Stimulated activated CD4-positive, alpha-beta T cell treated with anti-CD3 and anti-CD28 coated beads, Interleukin-12 subunit alpha, Interleukin-12 subunit beta, amount 100 ng/mL, for 4 hours (primary cell): ENCODE measurements at places on chromosomes 1 and 21.

- DNase-seq = no peak
Measured at GRCh38 chr1:35574655-35575415, 1.7 kb downstream of the TFAP2E start.

DNA sequence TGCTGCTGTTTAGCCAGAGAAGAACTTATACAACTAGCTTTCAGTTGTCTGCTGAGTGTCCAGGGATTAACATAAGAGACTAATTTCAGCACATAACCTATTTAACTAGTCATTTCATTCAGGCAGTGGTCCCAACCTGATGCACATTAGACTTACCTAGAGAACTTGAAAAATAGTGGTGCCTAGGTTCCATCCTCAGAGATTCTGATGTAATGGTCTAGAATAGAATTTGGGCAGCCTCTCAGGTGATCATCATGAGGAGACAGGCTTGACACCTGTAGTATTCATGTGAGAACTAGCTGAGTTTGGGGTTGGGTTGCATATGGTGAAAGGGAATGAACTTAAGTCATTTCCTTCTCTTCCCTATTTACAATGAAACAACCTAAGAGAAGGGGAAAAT lies 24.8 kb downstream of the CNST start:
- no peak for DNase-seq

- DNase-seq = no peak
Measured at GRCh38 chr1:214384373-214385079, 103.6 kb downstream of the SMYD2 start.

- no peak for DNase-seq
Measured at GRCh38 chr1:30358500-30358899, 364.9 kb downstream of the MATN1 start.

DNA sequence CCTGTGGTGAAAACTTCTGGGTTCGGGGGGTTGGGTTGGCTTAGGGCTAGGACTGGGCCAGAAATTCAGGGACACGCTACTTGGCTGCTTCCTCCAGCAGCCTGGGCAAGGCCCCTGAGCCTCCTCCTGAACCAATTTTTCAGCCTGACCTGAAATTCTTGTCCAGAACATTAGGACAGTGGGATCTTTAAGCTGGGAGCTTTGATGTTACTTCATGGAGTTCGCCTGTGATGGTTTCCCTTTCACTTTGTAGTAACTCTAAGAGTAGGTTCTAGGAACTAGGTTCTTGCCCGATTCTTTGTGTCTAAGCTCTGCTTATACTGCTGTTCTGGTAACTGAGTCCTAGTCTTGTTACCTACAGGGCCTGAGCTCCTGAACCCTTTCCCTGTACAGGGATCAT lies 75.3 kb downstream of the S1PR1 start:
- DNase-seq = no peak

GRCh38 chr1:237012788-237013383 lies 8.6 kb upstream of the MT1HL1 start:
- DNase-seq = no peak

DNA sequence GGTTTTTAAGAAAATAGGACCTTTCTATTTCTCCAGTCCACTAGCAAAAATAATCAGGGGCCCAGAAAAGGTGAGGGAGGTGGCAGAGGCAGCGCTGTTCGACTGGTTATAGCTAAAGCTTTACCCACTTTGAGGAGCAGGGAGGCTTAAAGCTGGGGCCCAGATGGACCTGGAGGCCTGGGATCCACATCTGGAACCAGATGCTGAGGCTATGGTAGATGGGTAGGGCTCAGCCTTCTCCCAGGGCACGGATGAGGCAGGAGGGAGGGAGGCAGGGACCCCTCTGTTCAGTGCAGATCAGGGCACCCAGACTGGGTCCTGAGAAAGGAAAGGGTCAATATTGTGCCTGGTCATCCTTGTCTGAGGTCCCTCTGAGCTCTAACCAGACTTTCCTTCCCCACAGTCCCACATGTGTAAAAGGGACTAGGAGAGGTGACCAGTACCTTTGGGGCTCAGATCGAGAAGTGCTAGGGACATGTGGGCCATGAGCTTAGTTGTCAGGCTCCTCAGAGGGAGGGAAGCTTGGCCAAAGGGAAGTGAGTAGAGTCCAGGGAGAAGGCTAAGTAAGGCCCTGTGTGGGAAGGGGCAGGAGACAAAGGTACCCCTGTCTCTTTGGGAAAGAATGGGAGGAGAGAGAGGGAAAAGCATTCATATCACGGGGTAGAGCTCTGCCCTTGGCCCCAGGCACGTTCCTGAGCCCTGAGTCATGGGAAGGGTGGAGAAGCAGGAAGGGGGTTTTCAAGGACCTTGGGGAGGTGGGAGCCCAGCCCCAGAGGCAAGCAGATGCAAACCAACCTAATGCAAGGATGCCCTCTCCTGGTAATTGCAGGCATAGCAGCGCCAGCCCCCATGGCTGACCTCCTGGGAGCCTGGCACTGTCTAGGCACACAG lies 15.4 kb downstream of the LMNA start:
- peak; percentile 80 for DNase-seq

DNA sequence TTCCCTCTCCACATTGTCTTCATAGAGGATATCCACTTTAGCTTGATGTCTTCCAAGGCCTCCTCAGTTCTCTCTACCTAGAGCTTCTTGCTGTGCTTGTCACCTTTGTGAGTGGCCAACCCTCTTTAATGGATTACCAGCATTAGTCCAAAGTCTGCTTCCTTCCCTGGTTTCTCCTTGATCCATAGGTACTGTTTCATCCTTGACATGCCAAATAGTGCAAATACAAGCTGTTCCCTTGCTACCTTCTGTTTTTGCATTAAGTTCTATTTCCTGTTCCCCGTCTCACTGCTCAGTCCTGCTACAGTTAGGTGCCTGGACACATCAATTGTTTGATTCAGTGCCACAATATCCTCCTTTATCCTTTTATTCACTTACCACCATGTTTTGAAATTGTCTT lies 19.2 kb downstream of the MAST2 start:
- no peak for DNase-seq
